Activated CD4-positive, alpha-beta memory T cell treated with anti-CD3 and anti-CD28 coated beads, Interleukin-2, amount 10 ng/mL, durations not matched to agents 7 days and 5 days (primary cell): ENCODE measurements at places on chromosomes 3 and 15. TPM values are rescaled to one million over a fixed set of nuclear protein-coding genes. Genes with fewer than 3 reads are reported as not detected.
A peak's percentile ranks its signal among the peaks of the same experiment; 100 is the strongest.

DNA sequence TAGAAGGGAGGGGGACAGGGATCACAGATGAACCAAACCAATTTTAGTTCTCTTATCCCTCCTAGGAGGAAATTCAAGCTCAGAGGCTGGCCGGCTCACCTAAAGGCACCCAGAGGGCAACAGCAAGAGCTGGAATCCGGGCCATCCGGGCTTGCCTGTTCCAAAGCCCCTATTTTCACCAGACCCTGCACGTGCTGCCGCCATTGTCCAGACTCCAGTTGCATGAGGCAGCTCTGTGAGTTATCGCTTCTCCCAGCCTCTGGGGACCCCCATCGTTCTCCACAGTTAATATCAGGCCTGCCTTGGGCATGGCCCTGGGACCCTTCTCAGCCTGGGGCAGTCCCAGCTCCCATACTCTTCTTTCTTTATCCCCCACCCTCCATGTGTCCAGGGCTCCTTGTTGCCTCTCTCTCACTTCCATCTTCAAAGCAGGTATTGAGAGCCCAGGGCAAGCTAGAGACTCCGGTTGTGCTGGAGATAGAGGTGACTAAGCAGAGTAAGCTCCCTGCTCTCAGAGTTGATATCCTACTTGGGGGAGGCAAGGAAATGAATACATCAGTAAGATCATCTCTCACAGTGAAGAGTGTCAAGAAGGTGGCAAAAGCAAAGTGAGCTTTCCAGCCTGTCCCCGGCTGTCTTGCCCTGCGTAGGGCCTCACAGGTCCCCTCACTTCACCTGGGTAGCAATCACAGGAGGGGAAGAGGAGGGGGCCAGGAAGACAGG, 322.8 kb downstream of the UACA start:
- DNase-seq = no peak

- no peak for DNase-seq
Observed at GRCh38 chr15:81843226-81843625, 202.6 kb downstream of the MEX3B start.

- no peak for DNase-seq
Observed at GRCh38 chr3:14691719-14692118, 16.8 kb downstream of the C3orf20 start.

GRCh38 chr3:146314871-146315270, 64.0 kb upstream of the PLSCR4 start:
- no peak for DNase-seq

Gene CCR2
- total RNA-seq = 174 TPM

Gene TPRG1
- total RNA-seq = 8.7 TPM

Gene C3orf70
- total RNA-seq = not detected

DNA sequence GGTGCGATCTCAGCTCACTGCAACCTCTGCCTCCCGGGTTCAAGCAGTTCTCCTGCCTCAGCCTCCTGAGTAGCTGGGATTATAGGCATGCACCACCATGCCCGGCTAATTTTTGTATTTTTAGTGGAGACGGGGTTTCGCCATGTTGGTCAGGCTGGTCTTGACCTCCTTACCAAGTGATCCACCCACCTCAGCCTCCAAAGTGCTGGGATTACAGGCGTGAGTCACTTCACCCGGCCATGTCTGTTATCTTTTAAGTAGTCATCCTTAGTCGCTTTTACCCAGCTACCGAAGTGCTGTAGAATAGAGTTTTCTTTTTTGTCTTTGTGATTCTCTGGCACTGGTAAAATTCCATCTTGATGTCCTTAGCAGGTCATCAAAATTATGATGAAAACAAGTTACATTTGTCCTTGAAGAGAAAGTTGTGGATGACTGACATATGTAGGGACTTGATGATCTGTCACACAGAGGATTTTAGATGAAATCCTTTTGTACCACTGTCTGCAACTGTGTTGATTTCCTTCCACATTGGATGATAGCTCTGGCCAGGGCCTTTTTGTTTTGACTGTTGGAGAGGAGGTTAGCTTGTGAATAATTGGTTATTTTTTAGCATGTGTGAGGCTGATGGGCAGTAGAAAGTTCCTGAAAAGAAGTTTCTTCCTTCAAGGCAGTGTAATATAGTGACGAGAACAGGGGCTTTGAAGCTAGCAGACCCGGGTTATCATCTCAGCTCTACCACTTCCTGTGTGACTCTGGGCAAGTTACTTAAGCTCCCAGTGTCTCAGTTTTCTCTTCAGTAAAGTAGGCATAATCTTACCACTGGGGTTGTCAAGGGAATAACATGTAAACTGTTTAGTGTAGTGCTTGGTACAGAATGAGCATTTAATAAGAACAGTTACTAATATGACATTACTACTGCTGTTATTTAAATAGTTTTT, 18.8 kb downstream of the ATG7 start:
- DNase-seq = peak; percentile 36

GRCh38 chr3:50194903-50195500, 3.6 kb downstream of the GNAT1 start:
- peak; percentile 50 for DNase-seq

- peak; percentile 26 for DNase-seq
Observed at GRCh38 chr3:42498791-42499477, 3.5 kb upstream of the VIPR1 start.

Gene CCR8
- 7.9 TPM for total RNA-seq

DNA sequence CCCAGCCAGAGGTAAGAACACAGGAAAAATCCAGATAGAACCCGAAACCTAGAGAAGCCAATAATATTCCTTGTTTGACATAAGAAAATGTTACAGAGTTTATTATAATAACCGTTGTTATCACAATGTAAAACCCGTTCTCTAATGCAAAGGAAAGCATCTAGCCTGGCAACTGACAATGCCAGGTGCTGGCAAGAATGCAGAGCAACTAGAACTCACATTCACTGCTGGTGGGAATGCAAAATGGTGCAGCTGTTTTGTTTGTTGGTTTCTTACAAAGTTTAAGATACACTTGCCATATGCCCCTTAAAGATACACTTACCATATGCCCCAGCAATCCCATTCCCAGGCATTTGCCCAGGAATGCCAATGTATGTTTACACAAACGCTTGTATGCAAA, 23.4 kb downstream of the VPS39 start:
- DNase-seq = no peak

GRCh38 chr3:78879295-78879860, 888.4 kb downstream of the ROBO1 start:
- no peak for DNase-seq

DNA sequence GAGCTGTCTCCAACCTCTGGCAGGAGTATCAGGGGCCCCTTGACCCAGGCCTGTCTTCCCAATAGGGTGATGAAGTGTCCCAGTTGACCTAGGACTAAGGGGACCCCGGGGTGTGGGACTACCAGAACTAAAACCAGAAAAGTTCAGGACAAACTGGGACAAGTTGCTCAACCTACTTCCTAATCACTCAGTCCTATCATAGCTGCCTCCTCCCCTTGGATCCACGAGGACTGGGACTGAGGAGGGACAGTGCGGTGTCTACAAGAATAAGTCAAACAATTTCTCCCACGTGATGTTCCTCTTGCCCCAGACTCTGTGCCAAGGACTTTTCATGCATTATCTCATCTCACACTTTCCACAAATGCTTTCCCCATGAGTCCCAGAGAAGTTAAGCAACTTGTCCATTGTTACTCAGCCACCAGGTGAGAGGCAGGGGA, 49.4 kb upstream of the SLCO2A1 start:
- peak; percentile 6 for DNase-seq

DNA sequence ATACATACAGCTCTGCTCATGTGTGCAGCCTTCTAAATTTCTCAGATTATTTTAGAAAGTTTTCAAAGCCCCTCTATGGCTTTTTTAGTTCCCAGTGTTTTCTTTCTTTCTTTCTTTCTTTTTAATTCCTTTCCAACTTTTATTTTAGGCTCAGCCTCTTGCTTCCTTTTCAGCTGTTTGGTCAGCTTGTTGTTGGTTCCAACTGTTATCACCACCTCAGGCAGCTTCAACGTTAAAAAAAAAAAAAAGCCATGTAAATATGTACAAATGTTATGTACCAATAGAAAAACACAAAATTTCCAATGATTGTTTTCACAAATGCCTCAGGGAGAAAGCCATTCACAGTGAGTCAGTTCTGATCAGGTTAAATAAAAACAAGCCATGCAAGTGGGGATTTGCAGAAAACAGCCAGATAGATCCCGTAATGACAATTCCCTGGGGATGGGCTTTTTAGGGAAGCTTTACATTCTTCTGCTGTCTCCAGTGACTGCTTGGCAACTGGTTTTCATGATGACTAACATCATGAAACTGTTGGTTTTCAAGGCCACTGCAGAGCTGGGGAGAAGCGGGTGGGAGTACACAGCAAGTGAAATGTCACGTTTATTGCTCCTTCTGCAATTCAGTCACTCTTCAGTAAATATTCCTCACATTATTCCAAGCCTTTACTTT, 908.4 kb downstream of the EPHA3 start:
- no peak for DNase-seq

DNA sequence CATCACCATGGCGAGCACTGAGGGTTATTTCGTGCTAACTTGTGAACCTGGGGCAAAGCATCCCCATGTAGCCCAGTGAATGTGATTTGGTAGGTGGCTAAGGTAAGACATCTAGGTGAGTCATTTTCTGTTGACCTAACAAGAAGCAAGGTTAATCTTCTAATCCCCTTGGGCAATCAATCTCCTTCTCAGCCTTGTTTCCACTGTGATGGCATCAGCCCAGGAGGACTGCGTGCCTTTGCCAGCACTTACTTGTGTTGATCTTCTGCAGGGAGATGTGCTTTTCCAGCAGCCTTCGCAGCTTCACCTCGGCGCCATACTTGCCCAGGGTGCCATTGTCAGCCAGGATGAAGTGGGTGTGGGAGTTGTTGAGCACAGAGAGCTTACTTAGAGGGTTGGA, 35.7 kb downstream of the TRPM1 start:
- no peak for DNase-seq

DNA sequence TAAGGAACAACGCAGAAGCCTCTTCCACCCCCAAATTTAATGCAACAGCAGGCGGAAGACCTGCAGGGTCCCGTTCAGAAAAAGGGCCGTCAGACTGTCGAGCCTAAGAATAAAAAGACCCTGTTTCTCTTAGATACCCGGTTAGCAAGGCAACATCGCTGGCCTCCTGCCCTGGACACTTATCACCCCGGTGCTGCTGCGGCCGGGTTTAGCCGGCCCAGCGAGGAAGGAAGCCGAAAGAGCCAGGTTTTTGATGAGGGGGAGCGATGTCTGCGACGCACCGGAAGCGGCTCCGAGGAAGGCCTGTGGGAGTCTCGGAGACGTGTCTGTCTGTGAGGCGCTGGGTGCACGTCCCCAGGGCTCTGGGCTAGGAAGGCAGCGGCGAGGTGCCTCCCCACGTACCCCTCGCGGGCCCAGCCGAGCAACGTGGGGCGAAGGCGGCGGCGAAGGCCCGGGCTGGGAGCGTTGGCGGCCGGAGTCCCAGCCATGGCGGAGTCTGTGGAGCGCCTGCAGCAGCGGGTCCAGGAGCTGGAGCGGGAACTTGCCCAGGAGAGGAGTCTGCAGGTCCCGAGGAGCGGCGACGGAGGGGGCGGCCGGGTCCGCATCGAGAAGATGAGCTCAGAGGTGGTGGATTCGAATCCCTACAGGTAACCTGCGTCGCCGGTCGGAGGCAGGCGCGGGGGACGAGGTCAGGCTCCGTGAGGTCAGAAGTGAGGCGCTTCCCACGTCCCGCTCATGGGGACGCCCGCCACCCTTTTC, at the start of gene UBA5:
TSS of gene UBA5 (plus strand) at position 278 of the 759 bp plus-strand sequence. CDS start at position 487, 209 bp downstream.
- DNase-seq = peak; percentile 74

- no peak for DNase-seq
Observed at GRCh38 chr3:39329493-39329892, at the start of gene CCR8. Gene CCR8, plus strand, starts transcription at chr3:39329709. Its CDS starts 2,623 bp downstream, at chr3:39332332.

Gene DZIP1L
- total RNA-seq = not detected

Gene PP2D1
- not detected for total RNA-seq

DNA sequence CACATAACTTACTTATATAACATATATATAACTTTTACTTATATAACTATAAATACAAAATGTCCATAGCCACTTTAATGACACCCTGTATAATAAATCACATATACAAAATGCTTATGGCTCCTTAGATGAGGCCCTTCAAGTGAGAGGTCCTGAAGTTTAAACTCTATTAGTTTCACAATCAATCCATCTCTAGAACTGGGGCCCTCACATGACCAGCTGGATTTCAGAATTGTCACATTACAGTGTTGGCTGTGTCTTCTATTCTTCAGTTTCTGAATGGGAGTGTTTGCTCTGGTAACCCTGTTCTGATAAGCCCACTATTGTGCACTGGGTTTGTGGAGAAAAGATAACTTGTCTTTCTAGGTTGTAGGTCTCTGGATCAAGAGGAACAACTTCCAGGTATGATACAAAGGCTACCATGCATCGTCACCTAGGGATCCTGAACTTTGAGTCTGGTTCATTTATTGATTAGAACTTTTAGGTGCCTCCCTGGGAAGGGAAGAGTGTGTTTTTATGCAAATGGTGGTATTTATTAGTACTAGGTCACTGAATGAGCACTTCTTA, 107.9 kb downstream of the DNAH12 start:
- no peak for DNase-seq
